Right renal cortex interstitium (tissue), 3 donors: ENCODE measurements at places on chromosomes 5 and 9.

DNA sequence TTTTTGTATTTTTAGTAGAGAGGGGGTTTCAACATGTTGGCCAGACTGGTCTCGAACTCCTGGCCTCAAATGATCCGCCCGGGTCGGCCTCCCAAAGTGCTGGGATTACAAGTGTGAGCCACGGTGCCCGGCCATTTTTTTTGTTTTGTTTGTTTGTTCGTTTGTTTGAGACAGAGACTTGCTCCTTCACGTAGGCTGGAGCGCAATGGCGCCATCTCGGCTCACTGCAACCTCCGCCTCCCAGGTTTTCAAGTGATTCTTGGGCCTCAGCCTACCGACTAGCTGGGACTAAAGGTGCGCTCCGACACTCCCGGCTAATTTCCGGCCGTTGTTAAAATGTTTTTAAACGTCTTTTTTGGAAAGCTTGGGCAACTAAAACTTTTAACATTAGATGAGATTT, 54.0 kb downstream of the SHOC1 start:
- DNase-seq = no peak

DNA sequence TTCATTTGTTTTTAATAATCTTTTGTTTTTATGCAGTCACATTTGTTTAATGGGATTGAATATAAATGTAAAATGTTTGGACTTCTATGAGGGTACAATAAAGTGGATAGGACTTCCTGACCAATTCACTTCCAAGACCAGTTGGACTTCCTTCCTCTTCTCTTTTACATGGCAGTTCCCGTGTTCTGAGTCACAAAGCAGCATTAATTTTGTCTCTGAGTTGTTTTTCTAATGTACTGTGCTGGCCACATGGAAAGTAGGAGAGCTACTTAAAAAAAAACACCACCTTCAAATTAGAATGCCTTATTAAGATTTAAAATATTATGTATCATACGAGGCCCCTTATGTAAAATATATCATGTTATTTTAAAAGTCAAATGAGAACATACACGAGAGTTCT, 87.3 kb downstream of the CCDC171 start:
- no peak for DNase-seq

- no peak for DNase-seq
Observed at GRCh38 chr5:58898006-58898405, 315.1 kb downstream of the RAB3C start.

GRCh38 chr5:1593903-1594356, 70.2 kb upstream of the LPCAT1 start:
- no peak for DNase-seq

- no peak for DNase-seq
Observed at GRCh38 chr9:134459164-134459563, 132.9 kb downstream of the RXRA start.

GRCh38 chr9:107907715-107908114, 418.1 kb upstream of the KLF4 start:
- DNase-seq = no peak

GRCh38 chr5:78747705-78748359, 99.3 kb upstream of the LHFPL2 start:
- no peak for DNase-seq

DNA sequence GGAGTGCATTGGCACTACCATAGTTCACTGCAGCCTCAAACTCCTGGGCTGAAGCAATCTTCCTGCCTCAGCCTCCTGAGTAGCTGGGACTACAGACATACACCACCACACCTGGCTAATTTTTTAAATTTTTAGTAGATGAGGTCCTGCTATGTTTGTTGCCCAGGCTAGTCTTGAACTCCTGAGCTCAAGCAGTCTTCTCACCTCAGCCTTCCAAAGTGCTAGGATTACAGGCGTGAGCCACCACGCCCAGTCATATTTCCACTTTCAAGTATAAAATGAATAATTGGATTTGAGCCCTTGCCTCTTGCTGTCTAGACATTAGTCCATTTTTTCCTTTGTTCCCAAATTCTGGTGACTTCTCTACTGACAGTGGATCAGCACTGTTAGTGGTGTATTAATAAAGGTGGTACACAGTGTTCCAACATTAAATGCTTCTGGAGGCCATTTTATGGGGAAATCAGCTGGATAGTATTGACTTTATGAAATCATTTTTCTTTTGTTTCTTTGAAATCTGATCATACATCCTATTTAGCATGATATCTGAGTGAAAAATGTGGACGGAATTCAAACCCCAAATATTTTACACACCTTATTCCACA, 15.9 kb downstream of the ATP6V0E1 start:
- no peak for DNase-seq

DNA sequence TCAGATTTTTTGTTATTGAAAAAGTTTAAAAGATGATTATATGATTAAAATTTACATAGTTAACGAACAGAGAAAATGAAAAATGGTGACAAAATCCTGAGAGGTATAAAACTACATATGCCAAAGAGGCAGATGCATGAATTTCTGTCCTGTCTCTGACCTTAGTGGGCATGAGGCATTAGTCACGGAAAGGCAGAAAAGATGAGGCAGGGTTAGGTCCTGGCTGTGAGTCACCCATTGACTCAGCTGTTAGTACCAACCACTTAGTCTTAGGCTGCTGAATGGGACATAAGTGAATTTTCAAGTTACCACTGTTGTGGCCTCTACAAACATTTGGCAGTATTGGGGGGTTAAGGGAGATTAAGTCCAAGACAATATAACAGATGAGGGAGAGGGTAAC, 33.1 kb downstream of the RASA1 start:
- no peak for DNase-seq

GRCh38 chr5:3671337-3671736, 75.7 kb downstream of the IRX1 start:
- no peak for DNase-seq

GRCh38 chr5:138408023-138408422, 30.8 kb upstream of the REEP2 start:
- no peak for DNase-seq

DNA sequence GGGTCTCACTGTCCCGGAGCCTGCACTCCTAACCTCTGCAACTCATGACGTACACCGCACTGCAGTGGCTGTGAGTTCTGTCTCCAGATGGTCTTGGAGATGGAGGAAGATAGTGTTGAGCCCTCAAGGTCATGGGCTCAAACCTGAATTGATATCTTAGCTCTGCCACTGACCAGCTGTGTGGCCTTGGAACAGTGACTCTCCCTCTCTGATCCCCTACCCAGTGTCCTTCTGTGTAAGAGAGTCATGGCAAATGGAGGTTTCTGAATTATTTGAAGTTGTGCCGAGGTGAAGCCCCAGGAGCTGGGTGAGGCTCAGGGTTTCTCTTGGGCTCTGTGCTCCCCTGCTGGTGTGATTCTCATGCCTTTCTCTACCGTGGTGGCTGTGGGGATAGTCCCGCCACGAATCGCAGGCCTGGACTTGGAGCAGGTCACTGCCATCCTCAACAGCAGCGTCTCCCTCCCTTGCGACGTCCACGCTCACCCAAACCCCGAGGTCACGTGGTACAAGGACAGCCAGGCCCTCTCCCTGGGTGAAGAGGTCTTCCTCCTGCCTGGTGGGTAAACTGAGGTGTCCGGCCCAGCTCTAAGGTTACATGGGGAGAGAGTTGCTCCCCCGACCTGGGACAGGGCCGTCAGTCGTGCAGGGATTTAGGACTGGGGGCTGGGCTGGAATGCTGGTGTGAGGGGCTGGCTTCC, 60.6 kb upstream of the ASS1 start:
- DNase-seq = no peak

GRCh38 chr5:97498657-97499056, 315.6 kb upstream of the RIOK2 start:
- DNase-seq = no peak

DNA sequence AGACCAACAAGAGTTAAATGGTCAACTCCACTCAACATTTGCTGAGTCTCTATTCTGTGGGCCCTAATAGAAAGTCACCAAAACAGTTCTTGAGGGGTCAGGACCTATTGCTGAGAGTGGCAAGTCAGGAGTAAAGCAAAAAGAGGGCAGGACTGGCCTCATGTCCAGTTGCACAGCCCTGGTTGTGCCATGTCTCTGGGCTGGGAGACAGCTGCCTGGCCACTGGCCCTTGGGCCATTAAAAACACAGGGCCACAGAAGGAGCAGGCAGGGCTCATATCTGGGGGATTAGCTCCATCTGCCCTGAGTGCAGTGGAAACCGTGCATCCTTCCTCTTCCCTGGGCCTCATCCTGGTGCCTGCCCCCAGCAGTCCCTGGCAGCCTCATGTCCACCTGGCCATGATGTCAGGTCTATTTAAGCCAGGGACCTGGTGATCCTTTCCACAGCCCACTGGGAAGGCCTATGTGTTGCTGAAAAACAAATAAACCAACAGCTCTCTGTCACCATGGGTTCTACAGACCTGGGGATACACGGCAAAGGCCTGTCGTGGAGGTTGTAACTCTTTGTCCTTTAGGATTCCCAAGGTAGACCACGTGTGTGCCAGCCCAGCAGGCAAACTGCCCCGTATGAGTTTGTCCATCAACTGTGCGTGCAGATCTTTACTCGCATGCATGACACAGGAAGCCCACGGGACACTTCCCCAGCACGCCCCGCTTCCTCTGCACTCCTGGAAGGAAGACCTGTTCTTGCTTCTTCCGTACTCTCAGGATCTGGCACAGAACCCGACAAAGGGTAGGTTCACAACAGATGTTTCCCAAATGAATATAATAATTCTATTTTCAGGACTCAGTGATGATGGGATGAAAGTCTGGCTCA, 148.8 kb downstream of the MTX3 start:
- DNase-seq = no peak

- DNase-seq = no peak
Observed at GRCh38 chr5:38557308-38557710, 863 bp upstream of the LIFR start.

GRCh38 chr9:136372561-136373299, 739 bp downstream of the CARD9 start:
- no peak for DNase-seq

- DNase-seq = no peak
Observed at GRCh38 chr9:106111039-106111730, 416.8 kb downstream of the TMEM38B start.

- no peak for DNase-seq
Observed at GRCh38 chr9:94920420-94921091, 194.1 kb downstream of the AOPEP start.

- no peak for DNase-seq
Observed at GRCh38 chr5:59645380-59645779, 248.1 kb downstream of the PDE4D start.

GRCh38 chr9:127066851-127067136, 55.6 kb downstream of the ANGPTL2 start:
- DNase-seq = no peak

DNA sequence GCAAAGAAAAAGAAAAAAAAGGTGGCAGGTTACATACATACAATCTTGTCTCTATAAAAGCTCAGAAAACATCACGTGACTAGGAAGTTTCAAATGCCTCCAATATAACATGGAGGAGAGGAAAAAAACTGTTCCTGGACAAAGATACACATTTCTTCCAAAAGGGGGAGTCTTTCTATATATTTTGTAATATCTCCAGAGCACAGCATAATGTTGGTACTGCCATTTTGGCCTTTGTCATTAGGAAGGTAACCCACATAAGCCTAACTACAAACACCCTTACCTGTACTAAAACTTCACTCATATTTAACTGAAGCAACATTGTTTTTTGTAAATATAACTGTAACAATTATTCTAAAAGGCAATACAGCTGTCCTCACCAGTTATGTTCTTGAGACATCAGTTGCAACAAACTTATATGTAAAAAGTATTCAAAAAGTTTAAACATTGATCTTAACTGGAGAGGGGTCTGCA, 1.2 kb upstream of the BTF3 start:
- peak; percentile 27 for DNase-seq

- DNase-seq = peak; percentile 29
Observed at GRCh38 chr9:12464910-12465512, 228.2 kb upstream of the TYRP1 start.

GRCh38 chr5:132540764-132541163, 2.6 kb downstream of the IL5 start:
- DNase-seq = no peak
